Stimulated activated CD4-positive, alpha-beta T cell treated with anti-CD3 and anti-CD28 coated beads, Interleukin-12 subunit alpha, Interleukin-12 subunit beta, amount 100 ng/mL, for 24 hours (primary cell): ENCODE measurements at places on chromosomes 2 and 18.

DNA sequence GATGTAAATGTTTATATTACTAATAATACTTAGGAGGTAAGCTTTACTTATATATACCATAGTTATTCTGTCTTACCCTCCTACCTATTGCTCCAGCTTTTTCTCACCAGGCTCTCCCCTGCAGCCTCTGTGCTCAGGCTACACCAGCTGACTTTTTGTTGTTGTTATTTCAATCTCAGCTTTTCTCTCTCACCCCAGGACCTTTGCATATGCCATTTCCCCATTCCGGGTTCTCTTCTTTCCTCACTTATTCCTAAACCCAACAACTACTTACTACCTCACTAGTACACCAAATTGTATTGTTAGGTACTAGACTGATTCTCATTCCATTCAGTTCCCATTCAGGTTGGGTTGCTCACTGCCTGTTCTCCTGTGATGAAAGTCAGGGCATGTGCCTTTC lies 156.2 kb upstream of the BOD1L2 start:
- no peak for DNase-seq

DNA sequence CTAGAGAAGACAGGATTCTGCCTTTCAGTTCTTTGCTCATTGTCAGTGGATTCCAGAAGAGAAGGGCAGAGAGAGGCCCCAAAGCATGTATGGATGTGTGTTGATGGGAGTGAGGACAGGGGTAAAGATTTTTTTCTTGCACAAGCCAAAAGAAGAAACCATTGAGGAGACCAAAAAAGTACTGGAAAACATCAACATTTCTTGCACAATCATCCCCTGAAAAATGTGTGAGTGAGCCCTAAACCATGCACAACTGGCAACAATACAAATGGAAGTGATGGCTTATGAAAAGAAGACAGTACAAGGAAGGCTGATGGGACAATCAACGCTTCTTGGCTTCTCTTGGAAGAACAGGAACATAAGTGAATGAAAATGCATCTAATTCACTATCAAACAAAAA lies 5.6 kb upstream of the SMAD7 start:
- no peak for DNase-seq

DNA sequence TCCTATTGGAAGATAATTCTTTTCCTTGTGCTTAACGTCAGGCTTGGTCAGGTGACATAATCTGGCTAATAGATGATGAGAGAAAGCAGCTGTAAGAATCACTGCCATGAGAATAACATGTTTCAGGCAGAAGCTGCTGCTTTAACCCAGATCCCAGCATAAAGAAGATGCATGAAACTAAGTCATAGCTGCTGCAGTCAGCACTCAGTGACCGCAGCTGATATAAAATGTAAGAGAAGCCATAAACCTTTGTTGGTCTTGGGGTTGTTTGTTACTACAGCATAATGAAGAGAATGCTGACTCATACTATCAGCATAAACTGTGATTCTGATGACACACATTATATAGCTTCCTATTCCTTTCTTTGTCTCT lies 274.3 kb upstream of the TRIB2 start:
- DNase-seq: no peak

DNA sequence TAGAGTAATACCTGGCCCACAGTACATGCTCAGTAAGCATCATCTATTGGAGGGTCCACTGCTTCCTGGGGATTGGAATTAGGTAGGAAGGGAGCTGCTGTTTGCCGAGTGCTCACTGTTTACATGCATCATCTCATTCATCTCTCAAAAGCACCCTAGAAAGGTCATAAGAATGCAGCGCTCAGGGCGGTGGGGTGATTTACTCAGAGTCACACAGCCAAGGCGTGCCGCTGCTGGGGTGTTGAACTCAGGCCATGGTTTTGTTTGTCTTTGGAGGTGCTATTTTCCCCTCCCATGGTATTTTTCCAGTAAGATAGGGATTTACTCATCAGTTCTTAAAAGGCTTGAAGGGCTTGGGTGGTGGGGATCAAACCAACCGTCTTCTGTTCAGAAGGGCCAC lies 227.5 kb downstream of the LDLRAD4 start:
- DNase-seq: no peak

DNA sequence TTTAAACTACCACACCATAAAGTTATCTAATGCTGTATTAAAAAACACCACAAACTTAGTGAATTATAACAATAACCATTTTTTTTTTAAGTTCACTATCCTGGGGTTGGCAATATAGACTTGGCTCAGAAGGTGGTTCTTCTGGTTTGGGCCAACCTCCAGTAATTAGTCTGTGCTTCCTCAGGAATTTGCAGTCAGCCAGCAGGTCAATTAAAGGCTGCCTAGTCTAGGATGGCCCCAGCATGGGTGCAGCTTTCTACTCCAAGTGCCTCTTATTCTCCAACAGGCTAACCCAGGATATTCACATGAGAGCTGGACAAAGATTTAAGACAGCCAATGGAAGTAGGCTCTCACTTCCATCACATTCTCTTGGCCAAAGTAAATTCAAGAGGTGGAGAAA lies 379.1 kb upstream of the FIGN start:
- DNase-seq: no peak

GRCh38 chr18:79950515-79951341 lies 725 bp downstream of the SLC66A2 start:
- no peak for DNase-seq

DNA sequence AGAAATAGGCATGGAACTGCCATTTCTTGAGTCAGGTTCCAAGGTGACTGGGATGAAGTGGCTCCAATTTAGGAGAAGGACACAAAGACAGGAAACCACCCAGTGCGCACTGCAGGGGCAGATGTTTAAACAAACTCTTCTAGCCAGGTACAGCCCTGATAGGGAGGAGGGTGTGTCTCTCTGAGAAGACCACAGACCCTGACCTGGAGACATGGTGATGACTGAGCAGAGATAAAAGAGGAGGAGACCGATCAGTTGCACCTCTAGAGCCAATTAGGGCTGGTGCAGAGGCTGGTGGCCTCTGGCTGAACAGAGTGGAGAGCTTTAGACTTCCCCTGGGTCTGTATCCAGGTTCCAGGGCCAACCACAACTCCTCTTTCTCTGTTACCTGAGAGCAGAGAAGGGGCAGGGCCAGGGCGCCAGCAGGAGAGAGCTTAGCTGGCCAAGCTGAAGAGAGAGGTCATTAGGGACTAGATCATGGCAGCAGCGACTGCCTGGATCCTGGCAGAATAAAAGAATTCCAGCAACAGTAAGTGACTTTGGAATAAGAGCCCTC lies 5.4 kb upstream of the SPOPL start:
- DNase-seq: no peak

DNA sequence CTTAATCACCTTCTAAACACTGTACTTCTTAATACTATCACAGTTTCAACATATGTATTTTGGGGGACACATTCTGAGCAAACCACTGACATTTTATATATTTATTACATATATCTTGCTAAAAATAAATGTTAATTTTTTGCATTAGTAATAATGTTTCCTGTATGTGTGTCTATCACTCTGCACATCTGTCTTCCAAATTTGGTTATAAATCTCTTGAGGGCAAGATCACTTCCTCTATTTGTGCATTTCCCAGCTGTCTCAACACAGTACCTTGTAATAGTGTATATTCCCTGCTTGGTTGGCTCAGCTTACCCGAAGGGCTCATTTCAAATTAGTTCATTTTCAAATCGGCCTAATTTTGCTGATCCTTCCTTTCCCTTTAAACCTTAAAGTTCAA lies 617.1 kb upstream of the GYPC start:
- no peak for DNase-seq

DNA sequence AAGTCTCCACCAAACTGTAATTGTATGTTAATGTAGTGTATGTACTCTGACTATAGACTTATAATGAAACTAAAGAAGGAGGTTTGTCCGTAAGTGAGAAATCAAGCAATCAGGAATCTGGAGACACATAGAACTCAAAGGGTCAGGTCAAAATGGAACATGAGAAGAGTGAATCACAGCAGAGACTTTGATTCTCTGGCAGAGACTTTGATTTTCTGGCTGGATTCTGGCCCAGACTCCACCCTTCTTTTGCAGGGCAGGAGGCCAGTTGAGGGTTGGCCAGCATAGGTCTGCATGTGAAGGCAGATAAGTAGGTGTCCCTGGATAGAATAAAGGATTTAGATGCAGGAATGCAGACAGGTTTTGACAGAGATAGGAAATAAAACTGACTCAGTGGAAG lies 11.0 kb upstream of the NCKAP5 start:
- no peak for DNase-seq

DNA sequence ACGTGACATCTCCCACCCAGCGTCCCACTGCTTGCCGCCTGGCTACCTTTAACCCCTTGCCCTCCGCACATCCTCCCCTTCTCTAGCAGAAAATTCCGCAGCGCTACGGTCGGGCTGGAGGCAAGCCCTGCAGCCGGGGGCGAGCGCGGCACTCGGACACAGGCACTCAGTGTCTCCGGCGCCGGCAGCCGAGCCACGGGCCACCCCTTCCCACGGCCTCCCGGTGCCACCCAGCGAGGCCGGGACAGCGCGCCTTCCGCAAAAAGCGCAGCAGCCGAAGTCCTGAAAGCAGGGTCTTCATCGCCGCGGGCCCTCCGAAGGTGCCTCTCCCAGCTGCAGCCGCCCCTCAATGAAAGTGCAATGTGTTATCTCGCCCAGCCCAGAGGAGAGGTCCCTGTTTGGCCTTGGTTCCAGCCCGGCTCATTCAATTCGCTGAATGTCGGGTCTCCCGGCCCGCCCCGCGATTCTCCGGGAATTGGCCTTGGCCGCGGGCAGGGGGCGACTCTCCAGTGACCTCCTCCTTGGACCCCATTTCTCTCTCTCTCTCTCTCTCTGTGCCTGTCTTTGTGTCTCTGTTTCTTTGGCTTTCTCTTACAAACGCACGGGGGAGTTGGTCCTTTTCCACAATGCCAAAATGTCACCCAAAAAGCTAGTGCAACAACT lies 1.1 kb downstream of the DLGAP1 start:
- no peak for DNase-seq

DNA sequence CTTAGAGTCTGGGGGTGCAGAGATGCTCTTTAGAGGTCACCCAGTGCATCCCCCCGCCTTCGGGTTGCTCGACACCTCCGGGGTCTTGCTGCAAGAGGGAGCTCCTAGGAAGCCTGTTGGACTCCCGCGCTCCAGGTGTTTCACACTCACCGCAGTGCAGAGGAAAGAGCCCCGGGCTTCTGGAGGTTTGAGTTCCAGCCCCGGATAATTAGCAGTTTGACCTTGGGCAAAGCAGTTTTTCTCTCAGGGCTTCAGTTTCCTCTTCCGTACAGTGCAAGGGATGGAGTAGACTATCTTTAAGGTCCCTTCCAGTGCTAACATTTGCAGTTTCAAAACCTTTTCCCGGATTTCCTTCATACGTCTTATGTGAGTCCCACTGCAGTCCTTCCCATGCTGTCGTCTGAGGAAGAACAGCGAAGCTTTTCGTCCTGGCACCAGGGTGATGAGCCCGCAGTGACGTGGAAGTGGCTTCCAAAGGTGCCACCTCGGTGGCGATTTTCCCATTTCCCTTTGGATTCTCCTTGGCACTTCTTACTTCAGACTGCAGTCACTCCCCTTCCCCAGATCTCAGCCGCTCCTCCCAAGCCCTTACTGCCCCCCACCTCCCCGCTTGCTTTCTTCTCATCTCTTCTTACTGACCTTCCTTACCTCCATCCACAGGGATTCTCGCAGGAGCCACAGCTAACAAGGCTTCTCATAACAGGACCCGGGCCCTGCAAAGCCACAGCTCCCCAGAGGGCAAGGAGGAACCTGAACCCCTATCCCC lies 585 bp downstream of the PNKD start:
- no peak for DNase-seq

DNA sequence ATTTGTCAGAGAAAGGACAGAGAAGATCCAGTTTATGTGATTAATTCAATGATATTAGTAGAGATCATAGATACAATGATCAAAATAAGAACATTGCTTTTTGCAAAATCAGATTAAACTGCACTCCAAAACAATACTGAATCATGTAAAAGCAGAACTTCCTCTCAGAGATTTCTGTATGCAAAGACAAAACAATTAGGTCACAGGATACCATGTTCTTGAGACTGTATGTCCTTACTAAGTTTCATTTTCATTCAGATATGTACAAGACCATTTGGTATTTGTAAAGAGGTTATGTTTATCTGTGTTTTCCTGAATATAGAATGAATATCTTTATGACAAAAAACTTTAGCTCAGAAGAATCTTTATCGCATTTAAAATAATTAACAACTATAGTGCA lies 161.8 kb downstream of the DLGAP1 start:
- DNase-seq: no peak

GRCh38 chr2:12533337-12534005 lies 183.3 kb upstream of the TRIB2 start:
- DNase-seq: no peak

DNA sequence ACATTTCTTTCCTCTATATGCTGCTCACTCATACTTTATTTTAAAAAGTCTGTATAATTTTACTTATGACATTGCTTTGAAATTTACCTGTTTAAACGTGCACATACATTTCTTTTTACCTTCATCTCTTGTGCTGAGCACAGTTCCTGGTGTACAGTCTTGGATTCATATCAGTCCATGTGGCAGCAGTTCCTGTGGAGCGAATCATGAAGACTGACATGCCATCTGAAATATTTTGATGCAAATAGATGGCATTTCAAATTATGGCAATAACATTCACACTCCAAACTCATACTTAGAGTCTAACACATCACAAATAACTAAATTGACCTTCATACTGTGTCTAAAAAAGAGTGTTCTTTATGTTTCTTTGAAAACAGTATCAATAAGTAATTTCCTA lies 90.3 kb upstream of the CDH2 start:
- DNase-seq: no peak

GRCh38 chr18:12278741-12279682 lies 24.9 kb downstream of the CIDEA start:
- DNase-seq: no peak

GRCh38 chr2:182133195-182133891 lies 147.7 kb downstream of the PPP1R1C start:
- DNase-seq: no peak

- no peak for DNase-seq
Measured at GRCh38 chr2:138499684-138500083, 1.9 kb upstream of the SPOPL start.

DNA sequence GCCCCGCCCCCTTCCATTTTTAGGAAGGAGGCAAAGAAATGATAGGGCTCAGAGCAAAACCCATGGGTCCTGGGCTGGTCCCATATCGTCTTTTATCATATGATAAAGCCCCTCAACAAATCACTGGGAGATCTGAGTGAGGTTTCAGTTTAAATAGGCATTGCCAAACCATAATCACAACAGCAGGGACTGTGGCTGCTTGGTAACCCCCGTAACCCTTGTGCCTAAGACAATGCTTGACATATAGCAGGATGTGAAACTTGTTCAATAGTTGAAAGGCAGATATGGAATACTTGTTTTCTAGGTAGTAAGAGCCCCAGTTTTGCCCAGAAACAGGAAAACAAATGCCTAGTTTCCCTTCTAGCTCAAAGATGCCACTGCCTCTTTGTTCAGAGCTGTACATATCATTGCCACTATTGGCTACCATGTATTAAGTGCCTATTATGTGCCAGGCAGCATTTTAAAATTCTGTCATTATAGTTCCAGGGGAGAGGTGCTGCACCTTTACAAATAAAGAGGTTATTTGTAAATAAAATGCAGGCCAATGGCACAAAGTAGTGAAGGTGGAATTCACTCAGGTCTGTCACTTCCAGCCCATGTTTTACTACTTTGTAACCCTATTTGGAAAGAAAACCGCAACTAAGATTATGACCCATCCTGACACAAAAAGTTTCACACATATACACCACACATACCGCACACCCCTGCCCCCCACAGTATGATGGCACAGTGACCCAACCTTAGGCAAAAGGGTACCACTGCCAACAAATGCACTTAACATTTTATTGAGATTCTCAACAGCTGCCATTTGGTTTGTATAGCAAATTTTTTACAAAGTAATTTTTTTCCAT lies 14.2 kb downstream of the NAGK start:
- peak; percentile 44 for DNase-seq
